ENCODE measurements at places on chromosomes 12 and 14. TPM values are rescaled to one million over a fixed set of nuclear protein-coding genes. Genes with fewer than 3 reads are reported as not detected.

The KCNH3 gene
- 0.12 TPM for total RNA-seq

DNA sequence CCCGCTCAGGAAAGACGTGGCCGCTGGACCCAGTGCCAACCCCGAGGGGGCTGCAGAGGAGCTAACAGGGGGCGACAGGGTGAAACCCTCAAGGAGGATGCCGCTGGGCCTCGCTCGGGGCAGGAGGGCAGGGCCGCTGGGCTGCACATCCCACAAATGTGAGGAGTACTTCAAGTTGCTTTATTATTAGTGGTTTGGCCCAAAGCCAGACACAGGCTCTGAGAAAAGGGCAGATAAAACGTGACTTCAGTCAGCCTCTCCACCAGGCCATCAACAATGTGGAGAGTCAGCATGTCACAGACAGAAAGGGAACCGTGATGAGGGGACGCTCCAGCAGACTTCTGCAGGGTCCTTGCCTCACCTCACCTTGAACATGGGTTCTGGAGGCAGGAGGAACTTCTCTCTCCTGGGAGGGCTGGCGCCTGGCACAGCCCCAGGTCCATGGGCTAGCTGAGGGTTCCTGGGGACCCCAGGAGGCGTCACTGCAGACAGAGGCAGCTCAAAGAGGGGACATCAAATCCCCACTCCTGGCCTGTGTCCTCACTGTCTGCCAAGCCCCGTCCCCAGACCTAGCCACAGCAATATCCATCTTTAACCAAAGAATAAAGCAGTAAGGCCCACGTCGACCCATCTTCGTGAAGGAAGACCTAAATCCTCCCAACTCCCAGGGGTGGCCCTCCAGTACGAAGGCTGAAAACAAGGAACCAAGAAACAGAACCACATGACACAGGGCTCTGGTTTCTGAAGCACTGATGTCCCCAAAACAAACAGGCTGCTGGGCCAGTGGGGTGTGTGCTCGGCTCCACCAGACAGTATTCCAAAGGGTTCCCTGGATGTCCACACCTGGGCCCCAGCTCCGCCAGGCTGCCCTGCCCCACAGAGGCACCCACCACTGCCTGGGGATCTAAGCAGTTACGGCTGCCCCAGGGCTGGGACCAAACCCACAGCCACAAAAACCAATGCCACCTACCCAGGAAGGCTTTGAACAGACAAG, 35.1 kb downstream of the CCDC85C start:
- DNase-seq = no peak

The COQ5 gene
- total RNA-seq = 46.3 TPM

The HOXC12 gene
- not detected for total RNA-seq

DNA sequence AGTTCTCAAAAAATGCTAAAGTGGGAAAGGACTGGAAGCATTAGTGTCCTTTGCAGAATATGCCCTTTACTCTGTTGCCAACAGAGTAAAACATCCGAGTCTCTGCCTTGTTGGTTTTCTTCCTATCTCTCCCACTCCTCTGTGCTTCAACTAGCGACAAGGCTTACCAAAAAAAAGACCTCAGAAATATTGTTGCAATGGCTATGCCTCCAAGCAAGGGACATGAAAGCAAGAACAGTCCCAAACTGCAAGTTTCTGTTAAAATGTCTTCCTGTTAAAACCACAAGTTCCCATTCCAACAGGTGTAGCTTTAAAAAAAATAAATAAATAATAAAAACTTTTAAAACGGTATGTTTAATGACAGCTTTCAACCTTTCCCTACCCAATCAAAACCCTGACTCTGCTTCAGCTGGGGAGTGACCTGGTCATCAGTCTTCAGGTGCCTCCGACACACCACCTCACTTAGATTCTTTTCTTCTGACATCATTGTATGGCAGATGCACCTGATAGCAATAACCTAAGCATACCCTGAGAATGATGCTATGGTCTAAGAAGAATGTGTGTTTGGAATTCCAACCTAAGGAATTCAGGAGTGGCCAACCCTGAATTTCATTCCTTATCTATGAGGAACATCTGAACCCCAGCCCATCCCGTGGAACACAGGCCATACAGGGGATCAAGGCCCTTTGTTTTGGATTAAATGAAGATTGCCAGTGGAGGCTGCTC, 81.0 kb downstream of the RPS29 start:
- no peak for DNase-seq

DNA sequence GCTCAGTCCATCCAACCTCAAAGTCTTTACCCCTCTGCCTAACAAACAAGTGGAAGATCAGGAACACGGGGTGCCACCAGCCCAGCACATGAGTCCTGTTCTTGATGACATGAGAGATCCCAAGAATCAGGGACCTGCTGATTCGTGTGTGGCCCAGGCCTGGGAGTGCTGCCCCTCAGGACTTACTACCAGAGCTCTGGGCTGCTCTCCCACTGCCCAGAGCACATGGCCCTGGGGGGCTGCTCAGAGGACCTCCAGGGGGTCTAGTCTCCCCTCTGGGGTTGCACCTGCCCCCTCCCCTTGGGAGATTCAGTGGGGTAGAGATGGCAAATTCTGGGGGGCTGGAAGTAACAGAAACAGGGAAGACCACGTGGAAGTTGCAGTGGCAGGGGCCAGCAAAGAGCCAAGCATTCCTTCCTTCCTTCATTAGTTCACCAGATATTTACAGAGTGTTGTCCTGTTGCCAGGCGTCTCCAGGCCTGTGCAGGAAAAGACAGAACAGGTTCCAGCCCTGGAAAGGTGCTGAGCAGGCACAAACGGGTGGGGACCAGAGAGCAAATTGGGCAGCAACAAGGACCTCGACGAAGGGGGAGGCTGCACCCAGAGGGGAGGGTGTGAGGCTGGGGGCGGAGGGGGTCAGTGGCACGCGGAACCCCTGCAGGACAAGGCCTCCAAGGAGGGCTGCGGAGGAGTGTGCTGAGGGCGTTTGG, 45.1 kb upstream of the MEG3 start:
- DNase-seq = no peak

DNA sequence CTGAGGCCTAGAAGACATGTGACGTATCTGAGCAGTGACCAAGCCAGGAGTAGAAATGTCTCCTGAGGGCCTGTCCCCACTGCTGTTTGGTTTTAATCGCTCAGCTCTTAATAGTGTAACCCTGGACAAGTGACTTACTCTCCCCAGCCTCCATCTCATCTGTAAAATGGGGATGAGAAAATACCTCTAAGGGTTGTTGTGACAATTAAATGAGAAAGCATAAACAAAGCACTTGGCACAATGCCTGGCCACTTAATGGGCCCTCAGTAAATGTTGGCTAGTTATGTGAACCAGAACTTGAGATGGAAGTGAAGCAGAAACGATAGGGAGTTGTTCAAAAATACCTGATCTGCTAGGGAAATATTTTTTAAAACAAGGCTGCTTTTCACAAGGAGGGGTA, 58.2 kb downstream of the HMGA2 start:
- DNase-seq = no peak

The GEMIN2 gene
- 51.9 TPM for total RNA-seq

- DNase-seq = no peak
These were observed 121.6 kb downstream of the TMEM121 start for GRCh38 chr14:105647784-105648608.

GRCh38 chr12:17954788-17955187, 135.2 kb downstream of the RERGL start:
- DNase-seq = no peak

GRCh38 chr14:101029668-101030290, 126.3 kb upstream of the RTL1 start:
- DNase-seq = no peak

The ARHGEF40 gene
- 42.7 TPM for total RNA-seq

DNA sequence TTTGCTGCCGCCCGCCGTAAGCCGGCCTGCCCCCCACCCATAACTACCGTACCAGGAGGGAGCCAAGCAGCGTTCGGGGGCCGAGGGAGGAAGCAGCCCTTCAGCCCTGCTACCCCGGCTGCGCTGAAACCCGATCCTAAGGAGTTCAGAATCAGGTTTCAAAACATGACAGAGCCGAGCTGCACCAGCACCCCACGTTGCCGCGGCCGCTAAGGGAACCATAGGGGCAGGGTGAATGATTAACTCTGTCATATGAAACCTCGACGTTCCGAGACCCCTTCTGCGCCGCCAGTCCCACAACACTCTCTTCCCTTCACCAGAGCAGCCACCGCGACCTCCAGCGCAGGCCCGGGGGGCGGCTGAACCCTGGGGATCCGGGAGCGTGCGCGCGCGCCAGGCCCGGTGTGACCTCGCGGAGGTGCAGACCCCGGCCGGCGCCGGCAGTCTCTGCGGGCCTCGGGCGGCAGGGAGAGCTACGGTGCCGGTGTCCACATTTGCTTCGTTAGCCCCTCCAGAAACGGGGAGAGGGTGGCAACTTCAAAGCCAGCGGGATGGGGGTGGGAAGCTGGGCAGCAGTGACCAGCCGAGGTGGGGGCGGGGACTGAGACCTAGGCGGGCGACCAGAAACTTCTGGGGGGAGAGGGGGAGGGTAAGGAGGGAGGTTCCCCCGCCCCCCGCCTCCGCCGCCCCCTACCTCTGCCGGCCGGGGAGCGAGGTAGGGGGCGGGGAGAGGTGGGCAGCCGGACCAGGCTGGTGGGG, 1.6 kb downstream of the SIX4 start:
- no peak for DNase-seq

- DNase-seq = no peak
These were observed 216.6 kb downstream of the GLT1D1 start for GRCh38 chr12:129069886-129070285.

The CLEC4C gene
- not detected for total RNA-seq

The C12orf56 gene
- total RNA-seq = 0.29 TPM

The KRT78 gene
- not detected for total RNA-seq

- no peak for DNase-seq
These were observed 15.6 kb downstream of the CIPC start for GRCh38 chr14:77113644-77114043.
